Renal cortex interstitium (tissue), 15 donors: ENCODE measurements at places on chromosomes 2 and 18.

GRCh38 chr2:235669269-235669831, 175.5 kb downstream of the AGAP1 start:
- DNase-seq, result no peak

GRCh38 chr2:4049463-4049862, 346.1 kb downstream of the DCDC2C start:
- DNase-seq, result no peak

DNA sequence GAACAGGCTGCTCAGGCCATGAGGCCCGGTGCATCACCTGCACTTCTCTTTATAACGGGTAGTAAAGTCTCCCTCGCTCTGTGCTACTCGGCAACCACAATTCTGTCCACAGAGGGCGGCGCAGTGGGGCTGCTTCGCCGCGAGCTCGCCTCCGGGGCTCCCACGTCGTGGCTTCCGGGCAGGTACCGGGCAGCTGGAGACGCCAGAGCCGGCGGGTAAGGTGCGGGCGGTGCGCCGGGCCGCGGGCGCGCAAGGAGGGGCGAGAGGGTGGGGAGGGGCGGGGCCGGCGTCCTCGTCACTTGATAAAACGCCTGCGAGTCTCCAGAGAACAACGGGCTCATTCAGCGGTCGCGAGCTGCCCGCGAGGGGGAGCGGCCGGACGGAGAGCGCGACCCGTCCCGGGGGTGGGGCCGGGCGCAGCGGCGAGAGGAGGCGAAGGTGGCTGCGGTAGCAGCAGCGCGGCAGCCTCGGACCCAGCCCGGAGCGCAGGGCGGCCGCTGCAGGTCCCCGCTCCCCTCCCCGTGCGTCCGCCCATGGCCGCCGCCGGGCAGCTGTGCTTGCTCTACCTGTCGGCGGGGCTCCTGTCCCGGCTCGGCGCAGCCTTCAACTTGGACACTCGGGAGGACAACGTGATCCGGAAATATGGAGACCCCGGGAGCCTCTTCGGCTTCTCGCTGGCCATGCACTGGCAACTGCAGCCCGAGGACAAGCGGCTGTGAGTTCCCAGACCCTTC, at the start of gene ITGA6:
TSS of gene ITGA6 (plus strand) at position 331 of the 734 bp plus-strand sequence.
- no peak for DNase-seq

- no peak for DNase-seq
Measured at GRCh38 chr2:127076924-127077323, 30.0 kb downstream of the BIN1 start.

DNA sequence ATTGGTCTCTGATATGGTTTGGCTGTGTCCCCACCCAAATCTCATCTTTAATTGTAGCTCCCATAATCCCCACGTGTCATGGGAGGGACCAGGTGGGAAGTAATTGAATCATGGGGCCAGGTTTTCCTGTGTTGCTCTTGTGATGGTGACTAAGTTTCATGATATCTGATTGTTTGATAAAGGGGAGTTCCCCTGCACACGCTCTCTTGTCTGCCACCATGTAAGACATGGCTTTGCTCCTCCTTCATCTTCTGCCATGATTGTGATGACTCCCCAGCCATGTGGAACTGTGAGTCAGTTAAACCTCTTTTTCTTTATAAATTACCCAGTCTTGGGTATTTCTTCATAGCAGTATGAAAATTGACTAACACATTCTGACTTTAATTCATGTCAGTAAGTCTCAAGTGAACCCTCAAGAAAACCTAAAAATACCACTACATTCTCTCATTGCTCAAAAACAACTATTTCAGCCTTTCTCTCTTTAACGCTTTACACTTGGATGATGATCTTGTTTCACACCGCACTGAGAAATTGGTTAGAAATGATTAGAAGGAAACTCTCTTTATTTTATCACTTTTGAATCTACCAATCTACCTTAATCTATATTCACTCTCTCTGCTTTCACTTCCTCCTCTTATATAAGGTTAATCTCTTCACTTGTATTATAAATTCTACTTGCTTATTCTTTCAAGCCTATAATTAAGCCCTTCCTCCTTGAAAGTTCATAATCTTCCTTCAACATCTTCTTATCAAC, 110.1 kb downstream of the GALR1 start:
- no peak for DNase-seq

DNA sequence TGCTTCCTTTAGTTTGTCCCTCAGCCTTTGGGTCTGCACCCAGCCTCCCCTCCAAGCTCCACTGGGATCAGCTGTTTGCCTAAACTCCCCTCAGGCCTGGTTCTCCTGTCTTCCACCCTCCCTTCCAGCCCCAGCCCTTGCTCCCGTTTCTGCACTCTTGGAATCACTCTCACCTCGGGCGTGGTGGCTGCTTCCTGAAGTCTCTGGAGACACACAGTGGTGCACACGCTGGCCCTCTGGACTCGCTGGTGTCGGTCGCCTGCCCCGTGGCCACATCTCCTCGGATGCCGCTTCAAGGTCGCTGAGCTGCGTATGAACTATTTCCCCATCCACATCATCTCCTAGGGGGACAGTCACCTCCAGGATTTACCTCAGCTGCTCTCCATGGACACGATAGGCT, 46.3 kb downstream of the PSMG2 start:
- DNase-seq, result no peak

- DNase-seq, result no peak
Measured at GRCh38 chr2:152005607-152006006, 93.2 kb downstream of the CACNB4 start.

GRCh38 chr2:106866641-106867040, 19.3 kb downstream of the ST6GAL2 start:
- no peak for DNase-seq

DNA sequence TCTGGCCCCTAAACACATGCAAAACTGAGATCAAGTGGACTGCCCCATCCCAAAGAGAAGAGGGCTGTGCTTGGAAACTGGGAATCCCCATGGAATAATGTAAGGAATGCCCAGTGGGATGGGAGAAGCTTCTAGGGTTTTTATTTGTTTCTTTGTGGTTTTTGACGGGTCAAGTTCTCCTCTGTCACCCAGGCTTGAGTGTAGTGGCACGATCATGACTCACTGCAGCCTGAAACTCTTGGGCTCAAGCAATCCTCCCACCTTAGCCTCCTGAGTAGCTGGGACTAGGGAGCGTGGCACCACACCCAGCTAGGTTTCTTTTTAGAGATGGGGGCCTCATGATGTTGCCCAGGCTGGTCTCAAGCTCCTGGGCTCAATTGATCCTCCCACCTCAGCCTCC, 101.7 kb upstream of the ZSWIM2 start:
- DNase-seq, result no peak

DNA sequence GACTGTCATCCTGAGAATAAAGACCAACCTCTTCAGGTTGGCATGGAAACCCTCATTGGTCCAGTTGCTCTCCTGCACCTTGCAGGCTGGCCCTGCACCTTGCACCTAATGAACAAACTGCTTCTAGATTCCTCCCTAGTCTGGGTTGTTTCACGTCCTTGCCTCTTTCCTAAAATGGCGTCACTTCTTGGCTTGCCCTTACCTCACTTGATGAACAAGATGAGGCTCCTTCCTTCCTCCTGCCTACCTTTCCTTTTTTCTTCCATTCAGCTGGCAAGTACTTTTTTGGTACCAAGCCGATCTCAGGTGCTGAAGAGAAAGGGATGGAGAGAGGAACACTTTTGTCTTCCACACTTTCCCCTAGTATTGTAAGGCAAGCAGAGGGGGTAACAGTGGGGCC, 74.5 kb downstream of the MYCN start:
- DNase-seq, result no peak

GRCh38 chr2:31578316-31578715, 2.4 kb downstream of the SRD5A2 start:
- DNase-seq, result no peak

GRCh38 chr2:76274676-76275075, 564.0 kb upstream of the GCFC2 start:
- DNase-seq, result no peak

- DNase-seq, result no peak
Measured at GRCh38 chr2:42450136-42450535, 43.6 kb downstream of the KCNG3 start.

DNA sequence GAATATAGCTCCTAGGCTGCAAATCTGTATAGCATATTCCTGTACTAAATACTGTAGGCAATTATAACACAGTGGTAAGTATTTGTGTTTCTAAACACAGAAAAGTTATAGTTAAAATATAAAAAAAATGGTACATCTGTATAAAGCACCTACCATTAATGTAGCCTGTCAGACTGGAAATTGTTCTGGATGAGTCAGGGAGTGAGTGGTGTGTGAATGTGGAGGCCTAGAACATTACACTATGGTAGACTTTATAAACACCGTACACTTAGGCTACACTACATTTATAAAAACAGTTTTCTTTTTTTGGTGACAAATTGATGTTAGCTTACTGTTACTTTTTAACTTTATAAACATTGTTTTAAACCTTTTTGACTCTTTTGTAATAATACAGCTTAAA, 226.3 kb downstream of the CCDC85A start:
- DNase-seq, result no peak

DNA sequence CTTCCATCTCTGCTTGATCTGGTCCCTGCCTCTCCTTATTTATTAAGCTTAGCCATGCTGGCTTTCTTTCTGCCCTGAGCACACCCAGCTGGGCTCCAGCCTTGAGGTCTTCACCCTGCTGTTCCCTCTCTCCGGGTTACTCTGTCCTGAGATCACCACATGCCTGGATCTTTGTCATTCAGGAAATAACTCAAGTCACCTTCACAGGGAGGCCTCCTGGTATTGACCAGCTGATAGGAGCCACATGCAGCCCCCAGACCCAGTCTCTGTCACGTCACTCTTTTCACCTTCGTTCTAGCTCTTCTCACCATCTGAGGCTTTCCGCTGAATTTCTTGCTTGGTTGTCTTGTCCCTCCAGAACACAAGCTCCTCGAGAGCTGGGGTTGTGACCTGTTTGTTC, 114.4 kb downstream of the TSN start:
- no peak for DNase-seq

GRCh38 chr2:147100406-147101035, 744.3 kb upstream of the ACVR2A start:
- no peak for DNase-seq

GRCh38 chr2:15563227-15564100, 2.3 kb upstream of the NBAS start:
- DNase-seq, result no peak

DNA sequence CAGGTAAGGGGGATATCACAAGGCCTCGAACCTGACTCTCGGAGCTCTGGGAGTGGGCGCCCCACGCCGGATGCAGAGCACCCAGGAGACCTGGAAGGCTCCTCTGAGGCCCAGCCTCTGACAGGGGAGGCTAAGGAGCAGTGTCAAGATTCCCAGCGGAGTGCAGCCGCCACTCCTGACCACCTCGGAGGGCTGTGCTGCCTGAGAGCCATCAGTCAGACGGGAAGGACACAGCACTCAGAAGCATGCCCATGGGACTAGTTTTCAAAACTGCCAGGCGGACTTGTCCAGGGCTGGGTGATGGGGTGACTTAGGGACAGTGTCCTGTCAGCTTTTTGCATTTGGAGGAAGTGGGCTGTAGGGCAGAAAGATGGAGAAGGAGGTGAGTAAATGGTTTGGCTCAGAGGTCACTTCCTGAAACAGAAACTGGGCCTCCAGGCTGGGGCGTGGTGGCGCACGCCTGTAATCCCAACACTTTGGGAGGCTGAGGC, 34.6 kb upstream of the B3GNT7 start:
- DNase-seq, result no peak

GRCh38 chr2:230762317-230762896, 49.8 kb downstream of the CAB39 start:
- no peak for DNase-seq

DNA sequence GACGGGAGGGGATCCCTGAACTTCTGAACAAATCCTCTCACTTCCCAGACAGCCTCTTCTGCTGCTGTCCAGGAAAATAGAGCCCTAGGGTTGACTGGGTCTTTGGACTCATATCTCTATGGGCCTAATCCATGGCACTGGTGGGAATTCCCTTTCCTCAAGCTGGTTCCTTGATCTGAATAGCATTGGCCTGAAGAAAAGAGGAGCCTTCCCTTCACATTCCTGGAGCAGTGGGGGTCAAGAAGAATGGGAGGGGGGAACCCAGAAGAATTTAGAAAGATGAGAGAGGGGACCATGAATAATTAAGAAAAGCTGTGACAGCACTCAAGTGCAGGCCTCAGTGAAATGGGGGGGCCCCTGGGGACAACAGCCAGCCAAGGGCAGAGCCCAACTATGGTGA, 80.2 kb downstream of the COL6A3 start:
- no peak for DNase-seq

- no peak for DNase-seq
Measured at GRCh38 chr2:37180006-37180639, 8.3 kb downstream of the SULT6B1 start.
